Tracheal epithelial cell (primary cell): ENCODE measurements at places on chromosomes 16 and 17. TPM values are rescaled to one million over a fixed set of nuclear protein-coding genes. Genes with fewer than 3 reads are reported as not detected.

Gene HSPB9
- total RNA-seq = not detected in 2 replicates

Gene NPIPB9
- 1.2 TPM in 1 of 2 replicates, not detected in the other for total RNA-seq

Gene ZNF267
- total RNA-seq = 7.7 and 20.0 TPM in 2 replicates

Gene CTRB1
- total RNA-seq = not detected in 2 replicates

Gene KCNJ2
- total RNA-seq = 0.72 and 1.3 TPM in 2 replicates

Gene LCAT
- 1.4 and 3.2 TPM in 2 replicates for total RNA-seq

Gene CLEC19A
- total RNA-seq = not detected in 2 replicates

Gene MPP2
- 0.21 and 0.96 TPM in 2 replicates for total RNA-seq

Gene CACNG4
- total RNA-seq = under 0.01 TPM in 1 of 2 replicates, not detected in the other

Gene ULK2
- 18.1 and 29.0 TPM in 2 replicates for total RNA-seq

Gene ACACA
- 51.8 and 68.6 TPM in 2 replicates for total RNA-seq

Gene ITGAD
- not detected in 2 replicates for total RNA-seq

Gene RAP1GAP2
- 11.1 and 31.1 TPM in 2 replicates for total RNA-seq

Gene KRTAP9-2
- not detected in 2 replicates for total RNA-seq

Gene KRTAP1-1
- total RNA-seq = 0.24 TPM in 1 of 2 replicates, not detected in the other

Gene FGF11
- total RNA-seq = 23.7 and 32.8 TPM in 2 replicates

Gene RCVRN
- under 0.01 TPM in 1 of 2 replicates, not detected in the other for total RNA-seq

Gene PIMREG
- total RNA-seq = 4.1 TPM in 1 of 2 replicates, not detected in the other

Gene RAB26
- 0.48 and 1.7 TPM in 2 replicates for total RNA-seq
